ENCODE measurements at places on chromosomes 1 and 21.
A peak's percentile ranks its signal among the peaks of the same experiment; 100 is the strongest.

GRCh38 chr21:37503848-37504467 is 137.4 kb downstream of the DYRK1A start:
- no peak for DNase-seq

DNA sequence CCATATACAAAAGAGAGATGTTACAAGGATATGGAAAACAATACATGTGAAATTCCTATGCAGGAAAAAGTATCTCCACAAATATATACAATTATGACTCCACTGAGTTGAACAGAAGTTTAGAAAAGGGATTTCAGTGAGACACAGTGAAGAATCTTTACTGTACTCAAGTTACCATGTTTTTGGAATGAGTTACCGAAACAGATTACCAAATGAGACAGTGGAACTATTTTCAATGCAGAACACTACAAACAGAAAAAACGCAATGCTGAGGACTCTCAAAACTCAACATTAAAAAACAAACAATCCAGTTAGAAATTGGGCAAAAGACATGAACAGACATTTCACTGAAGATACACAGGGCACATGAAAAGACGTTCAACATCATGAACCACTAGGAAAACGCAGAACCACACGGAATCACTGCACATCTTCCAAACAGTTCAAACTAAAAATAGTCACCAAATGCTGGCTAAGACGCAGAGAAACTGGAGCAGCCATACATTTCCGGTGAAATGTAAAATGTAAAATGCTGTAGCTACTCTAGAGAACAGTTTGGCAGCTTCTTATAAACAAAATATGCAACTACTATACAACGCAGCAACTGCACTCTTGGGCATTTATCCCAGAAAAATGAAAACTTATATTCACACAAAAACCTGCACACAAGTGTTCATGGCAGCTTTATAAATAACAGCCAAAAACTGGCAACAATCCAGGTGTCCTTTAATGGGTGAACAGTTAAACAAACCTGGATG is 118.7 kb downstream of the UBR4 start:
- no peak for DNase-seq

DNA sequence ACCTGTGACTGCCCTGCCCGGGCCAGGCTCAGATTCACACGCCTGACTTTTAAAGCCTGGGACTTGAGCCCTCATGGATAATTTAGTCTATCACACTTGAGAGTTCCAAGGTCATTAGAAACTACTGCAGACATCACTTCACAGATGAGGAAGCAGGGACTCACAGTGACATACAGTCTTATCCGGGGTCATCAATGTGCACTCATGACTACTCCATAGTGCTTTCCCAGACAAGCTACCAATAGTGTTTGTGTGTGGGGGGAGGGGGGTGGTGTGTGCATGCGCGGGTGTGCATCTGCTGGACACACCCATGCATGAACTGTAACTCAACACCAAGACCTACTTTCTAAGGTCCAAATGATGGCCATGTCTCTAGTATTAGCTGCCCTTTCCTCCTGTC is 16.1 kb upstream of the SLC5A9 start:
- no peak for DNase-seq

DNA sequence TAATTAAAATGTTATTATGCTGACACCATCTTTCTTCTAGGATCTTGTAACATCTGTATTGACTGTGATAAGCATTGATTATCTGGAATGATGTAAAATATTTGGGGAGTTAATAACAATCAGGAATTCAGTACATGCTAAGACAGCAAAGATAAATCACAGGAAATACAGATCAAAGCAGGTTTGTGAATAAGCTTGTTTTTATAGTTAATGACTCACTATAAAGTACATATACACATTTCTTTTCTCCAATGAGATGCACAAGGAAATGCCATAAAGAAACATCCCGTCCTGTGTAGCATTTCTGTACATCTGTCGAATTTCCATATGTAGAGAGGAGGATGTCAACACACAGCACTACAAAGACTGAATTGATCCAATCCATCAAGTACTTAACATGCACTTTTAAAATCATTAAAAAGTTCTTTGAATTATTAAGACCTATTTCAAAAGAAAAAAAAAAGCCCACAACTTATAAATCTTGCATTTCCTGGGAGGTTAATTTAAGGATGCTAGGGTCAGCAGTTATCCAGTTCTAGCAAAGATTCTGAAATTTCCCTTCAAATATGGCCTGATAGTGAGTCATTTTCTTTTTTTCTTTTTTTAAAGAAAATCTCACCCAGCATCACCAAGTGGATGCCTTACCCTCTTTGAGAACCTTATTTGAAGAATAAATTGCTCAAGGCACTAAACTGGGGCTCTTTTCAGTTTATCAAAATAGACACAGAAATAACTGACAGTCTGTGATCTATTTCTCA is 243.2 kb upstream of the NR5A2 start:
- DNase-seq, result no peak

DNA sequence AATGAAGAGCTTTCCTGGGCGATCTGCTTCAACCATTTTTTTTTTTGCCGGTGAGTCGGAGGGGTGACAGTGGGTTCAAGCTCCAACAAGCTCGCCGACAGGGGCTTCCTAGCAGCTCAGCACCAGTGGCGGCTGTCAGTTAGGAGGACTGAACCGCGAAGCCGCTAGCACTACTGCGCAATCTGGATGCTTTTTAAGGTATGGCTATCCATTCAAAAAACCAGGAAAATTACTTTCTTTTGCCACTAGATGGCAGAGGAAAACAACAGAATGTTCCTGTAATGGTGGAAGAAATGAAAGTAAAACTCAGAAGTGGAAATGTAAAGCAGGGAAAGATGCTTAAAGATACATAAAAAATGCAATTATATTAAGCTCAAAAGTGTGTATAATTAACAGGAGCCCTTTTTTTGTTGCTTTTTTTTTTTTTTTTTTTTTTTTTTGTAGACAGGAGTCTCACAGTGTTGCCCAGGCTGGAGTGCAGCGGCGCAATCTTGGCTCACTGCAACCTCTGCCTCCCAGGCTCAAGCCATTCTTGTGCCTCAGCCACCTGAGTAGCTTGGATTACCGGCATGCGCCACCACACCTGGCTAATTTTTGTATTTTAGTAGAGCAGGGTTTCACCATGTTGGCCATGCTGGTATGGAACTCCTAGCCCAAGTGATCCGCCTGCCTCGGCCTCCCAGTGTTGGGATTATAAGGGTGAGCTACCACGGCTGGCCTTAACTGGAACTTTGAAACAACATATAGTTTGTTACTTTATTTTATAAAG is 8.5 kb downstream of the KYAT3 start:
- DNase-seq, result no peak

GRCh38 chr1:223765719-223766340 is 53.5 kb downstream of the CAPN2 start:
- DNase-seq, result no peak

- DNase-seq, result no peak
Observed at GRCh38 chr1:34057347-34058130, 107.5 kb downstream of the CSMD2 start.

- no peak for DNase-seq
Observed at GRCh38 chr1:96837781-96838216, 116.2 kb downstream of the PTBP2 start.

GRCh38 chr1:236280438-236281197 is 1.1 kb downstream of the ERO1B start:
- DNase-seq, result no peak

- DNase-seq, result no peak
Observed at GRCh38 chr1:201344206-201345080, 33.0 kb downstream of the TNNT2 start.

DNA sequence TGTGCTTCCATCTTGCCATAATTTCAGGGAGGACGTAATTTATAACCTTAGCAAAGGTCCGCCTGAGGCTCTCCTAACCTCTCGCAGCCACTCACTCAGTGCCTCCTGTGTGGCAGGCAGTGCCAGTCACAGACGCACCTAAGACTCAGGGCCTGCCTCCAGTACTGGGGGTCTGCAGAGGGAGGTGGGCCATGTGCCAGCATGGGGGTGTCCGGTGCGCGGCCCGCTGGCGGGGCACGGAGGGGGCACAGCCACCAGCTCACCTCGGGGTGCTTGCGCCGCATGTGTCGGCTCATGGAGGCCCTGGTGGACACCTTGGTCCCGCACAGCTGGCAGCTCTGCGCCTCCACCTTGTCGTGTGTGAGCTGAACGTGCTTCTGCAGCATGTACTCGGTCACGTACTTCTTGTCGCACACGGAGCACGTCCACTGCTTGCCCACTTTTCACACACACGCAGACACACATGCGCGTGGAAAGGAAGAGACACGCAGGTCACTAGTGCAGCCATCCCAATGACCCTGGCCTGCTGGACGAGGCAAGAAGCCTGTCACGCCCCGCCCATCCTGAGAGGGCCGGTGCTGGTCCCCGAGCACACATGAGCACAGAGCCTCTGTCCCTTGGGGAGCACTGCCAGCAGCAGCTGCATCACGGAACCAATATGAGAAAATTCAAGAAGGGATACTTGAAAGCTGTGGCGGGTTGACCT is 43.2 kb upstream of the RIPK4 start:
- no peak for DNase-seq

- no peak for DNase-seq
Observed at GRCh38 chr1:211684791-211685190, 9.4 kb upstream of the NEK2 start.

- no peak for DNase-seq
Observed at GRCh38 chr1:170064821-170065220, 9.7 kb downstream of the KIFAP3 start.

- no peak for DNase-seq
Observed at GRCh38 chr21:25149022-25149421, 458.3 kb downstream of the MRPL39 start.

DNA sequence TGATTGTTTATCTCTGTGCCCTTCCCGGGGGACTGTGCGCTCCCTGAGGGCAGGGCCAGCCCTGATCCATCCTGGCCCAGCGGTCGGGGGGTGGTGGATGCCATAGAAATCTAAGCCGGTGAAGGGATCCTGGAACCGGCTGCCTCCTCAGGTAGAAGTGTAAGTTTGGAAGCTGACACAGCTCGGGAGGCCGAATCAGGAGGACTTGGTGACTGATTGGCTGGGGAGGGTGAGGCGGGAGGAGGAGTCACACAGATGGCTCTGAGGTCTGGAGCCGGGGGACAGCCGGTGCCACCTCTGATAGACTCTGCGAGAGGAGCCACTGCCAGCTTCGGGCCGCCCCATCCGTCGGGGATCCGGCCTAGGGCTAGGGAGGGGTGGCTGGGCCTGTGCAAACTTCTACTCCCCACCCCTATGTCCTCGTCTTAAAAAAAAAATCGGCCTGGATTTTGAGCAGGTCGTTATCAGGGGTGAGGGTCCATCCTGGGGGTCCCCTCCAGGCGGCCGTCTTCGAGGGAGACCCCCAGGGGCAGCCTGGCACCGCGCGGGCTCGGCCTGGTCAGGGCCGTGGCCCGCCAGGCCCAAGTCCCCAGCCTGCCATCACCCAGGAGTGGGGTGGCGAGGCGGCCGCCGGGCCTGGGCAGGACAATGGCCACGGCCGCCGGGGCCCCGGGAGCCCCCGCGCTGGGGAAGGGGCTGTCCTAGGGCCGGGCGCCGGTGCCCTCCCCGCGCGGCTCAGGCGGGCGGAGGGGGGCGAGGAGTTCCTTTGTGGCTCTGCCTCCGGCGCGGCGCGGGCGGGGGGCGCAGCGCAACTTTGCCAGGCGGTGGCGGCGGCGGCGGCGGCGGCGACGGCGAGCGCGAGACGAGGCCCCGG is 708 bp upstream of the ZNF362 start:
- DNase-seq, result peak; percentile 68

DNA sequence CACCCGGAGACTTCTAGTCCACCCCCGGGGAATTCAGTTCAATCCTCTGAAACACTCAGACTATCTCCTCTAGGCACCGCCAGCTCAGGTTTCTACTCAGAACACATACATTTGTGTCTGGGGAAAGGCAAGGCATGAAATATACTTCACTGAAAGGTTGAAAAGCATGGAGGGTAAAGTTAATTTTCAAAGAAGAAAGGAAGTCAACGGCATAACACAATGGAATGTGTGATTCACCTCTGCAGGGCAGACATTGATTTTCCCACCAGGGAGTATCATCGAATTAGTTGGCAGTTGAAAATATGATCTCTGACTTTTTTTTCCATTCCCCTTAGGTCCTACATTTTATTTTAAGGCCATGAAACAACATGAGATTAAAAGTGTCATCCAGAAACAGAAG is 669.4 kb downstream of the SMYD3 start:
- no peak for DNase-seq

- no peak for DNase-seq
Observed at GRCh38 chr1:38690790-38691449, 168.7 kb downstream of the RRAGC start.

- no peak for DNase-seq
Observed at GRCh38 chr1:156772728-156773497, 5.6 kb downstream of the PRCC start.

DNA sequence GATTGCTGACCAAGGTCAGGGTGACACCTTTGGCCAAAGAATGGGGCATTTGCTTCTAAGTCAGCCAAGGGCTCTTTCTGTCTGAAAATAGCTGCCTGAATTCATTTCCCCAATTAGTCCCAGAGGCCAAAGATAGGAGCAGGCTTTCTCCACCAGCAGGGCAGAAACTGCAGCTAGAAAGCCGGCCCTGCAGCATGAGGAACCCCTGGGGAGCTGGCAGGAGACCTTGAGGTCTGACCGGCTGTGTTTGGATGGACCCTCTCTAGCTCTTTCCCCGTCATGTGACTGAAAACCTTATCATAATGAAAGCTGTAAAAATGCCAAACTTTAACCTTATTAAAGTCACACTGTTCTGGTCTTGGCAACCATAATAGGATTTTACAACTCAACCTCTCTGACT is 93.4 kb downstream of the CD58 start:
- no peak for DNase-seq

DNA sequence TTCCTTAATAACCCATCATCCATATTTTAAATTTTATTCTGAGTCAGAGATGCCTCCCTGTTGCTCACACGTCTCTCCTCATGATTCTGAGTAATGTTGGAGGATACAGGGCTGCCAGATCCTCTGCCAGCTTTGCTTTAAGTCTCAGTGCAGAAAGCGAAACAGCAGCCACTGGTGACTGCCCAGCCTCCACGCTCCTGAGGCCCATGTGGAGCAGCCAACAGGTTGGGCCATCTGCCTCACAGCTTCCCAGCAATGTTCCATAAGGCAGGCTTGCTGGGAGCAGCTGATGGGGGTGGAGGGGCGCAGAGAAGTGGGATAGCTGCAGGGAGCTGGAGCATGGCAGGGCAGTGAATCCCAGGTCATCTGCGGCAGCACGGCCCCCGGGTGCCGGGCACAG is 104.2 kb downstream of the IGSF21 start:
- DNase-seq, result no peak

GRCh38 chr1:167429612-167430011 is 88.7 kb downstream of the CD247 start:
- DNase-seq, result no peak

- no peak for DNase-seq
Observed at GRCh38 chr21:32795802-32796559, 24.4 kb upstream of the PAXBP1 start.

GRCh38 chr21:42369821-42370220 is 3.5 kb upstream of the TFF1 start:
- no peak for DNase-seq

GRCh38 chr1:217403026-217403720 is 227.7 kb downstream of the GPATCH2 start:
- DNase-seq, result no peak

GRCh38 chr21:44845418-44846223 is 27.8 kb upstream of the SUMO3 start:
- peak; percentile 33 for DNase-seq

Data from iPS DF 19.7 (cell line).